ENCODE measurements at places on chromosomes 7 and 10. TPM values are rescaled to one million over a fixed set of nuclear protein-coding genes. Genes with fewer than 3 reads are reported as not detected.

DNA sequence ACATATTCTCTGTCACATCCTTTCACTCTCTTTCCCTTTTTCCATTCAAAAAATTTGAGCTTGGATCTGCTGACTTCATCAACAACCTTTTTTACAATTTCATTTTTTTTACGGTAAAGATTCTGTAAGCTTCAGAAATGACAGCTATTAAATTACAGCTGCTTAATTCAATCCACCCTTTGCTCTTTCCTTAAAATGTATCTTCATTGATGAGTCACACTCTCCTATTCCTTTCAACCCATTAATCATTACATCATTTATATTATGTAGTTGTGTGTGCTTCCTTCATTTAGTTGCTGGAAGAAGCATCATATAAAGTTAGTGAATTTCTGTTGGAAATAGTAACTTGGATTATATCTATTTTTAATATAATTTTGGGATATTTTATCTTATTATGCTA is 67.1 kb upstream of the MAGI2 start:
- DNase-seq: no peak

DNA sequence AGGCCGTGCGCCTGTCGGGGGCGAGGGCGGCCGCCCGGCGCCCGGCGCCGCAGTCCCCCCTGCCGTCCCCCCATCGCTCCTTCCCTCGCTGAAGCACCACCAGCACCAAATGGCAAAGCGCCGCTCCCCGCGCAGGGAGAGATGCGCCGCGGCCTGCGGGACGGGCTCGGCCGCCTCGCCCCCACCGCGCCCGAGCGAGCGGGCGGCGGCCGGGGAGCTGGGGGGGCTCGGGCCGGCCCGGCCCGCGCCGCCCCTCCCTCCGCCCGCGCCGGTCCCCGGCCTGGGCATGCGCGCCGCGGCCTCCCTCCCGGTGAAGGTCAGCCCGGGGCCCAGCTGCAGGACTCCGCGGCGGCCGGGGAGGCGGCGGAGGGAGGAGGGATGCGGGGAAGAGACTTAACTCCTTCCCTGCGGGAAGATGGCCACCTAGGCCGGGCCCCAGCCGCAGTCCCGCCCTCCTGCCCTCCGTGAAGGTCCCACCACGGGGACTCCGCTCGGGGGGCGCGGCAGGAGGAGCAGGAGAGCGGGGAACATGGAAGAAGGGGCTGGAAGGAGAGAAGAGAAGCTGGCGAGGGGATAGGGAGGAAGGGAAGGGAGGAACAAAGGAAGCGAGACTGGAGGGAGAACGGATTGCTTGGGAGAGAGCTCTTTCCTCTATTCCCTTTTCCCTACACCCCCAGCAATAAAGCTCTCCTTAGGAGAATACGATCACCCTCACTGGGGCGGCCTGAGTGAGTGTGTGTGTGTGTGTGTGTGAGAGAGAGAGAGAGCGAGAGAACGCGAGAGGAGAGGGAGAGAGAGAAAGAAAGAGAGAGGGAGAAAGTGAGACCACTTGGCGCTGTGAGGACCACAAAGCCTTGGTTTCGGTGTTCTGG is 3.4 kb upstream of the SMARCD3 start:
- peak; percentile 33 for DNase-seq

GRCh38 chr10:111885046-111885445 is 298.5 kb downstream of the GPAM start:
- no peak for DNase-seq

DNA sequence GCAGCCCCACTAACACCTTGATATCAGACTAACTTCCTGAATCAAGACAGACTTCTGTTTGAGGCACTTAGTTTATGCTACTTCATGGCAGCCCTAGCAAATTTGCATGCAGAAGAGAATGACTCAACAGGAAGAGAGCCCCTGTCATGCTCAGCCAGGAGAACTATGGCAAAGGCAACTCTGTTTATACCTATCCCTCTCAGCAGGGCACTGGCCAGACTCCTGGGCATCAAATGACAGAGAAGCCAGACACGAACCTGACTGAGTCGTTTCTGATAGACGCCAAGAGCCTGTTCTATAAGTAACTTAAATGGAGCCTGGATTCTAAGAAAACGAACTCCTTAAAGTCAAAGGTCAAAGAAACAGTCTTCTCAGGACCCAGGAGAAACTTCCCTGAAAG is 50.9 kb upstream of the UNC5B start:
- DNase-seq: peak; percentile 12

DNA sequence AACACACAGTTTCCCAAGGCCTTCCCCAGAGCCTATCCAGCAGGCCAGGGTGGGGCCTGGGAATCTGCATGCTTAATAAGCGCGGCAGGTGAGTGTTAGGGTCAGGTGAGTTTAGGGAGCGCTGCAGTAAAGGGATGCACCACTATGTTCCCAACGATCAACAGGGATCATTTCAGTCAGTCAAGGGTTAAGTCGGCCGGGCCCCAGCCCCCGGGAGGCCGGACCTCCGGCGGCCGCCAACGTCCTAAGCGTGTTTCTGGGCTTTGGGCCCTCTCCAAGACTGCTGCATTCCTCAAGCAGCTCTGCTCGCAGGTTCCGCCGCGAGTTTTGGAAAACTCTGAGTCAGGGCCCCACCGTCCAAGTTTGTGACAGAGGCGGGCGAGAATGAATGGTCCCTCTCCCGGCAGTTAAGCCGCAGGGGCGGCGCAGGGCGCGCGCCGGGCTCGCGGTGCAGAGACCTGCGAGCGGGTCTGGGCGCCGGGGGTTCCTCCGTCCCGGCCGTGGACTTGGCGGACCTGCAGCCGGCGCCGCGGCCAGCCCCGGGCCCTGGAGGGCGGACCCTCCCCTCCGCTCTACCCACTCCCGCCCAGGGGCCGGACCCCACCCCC is 81.6 kb downstream of the ARHGAP22 start:
- DNase-seq: no peak

Gene FHIP2A
- 25.8 TPM for total RNA-seq

Gene GPR26
- total RNA-seq: not detected

DNA sequence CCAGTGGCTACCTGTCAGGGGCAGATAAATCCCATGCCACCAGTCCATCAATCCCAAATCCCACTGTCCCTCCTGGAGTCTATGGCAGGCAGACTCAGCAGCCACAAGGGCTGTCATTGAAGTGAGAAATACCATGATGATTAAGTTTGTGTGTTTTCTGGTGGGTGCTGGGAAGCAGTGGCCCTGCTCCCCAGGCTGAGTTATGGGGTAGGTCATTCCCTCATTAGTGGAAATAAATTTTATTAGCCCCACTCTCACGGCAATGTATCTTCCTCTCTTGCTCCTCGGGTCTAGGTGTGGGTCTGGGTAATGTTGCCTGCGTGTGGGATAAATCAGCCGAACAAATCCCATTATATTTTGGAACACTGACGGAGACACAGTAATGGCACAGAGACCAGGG is 76.8 kb downstream of the PLXNA4 start:
- no peak for DNase-seq

Gene NME8
- not detected for total RNA-seq

GRCh38 chr10:53690524-53691240 is 918.1 kb upstream of the MBL2 start:
- no peak for DNase-seq

GRCh38 chr7:135375908-135376699 is 133.8 kb downstream of the CNOT4 start:
- DNase-seq: no peak

GRCh38 chr7:148807436-148807835 is 76.7 kb downstream of the EZH2 start:
- DNase-seq: no peak

DNA sequence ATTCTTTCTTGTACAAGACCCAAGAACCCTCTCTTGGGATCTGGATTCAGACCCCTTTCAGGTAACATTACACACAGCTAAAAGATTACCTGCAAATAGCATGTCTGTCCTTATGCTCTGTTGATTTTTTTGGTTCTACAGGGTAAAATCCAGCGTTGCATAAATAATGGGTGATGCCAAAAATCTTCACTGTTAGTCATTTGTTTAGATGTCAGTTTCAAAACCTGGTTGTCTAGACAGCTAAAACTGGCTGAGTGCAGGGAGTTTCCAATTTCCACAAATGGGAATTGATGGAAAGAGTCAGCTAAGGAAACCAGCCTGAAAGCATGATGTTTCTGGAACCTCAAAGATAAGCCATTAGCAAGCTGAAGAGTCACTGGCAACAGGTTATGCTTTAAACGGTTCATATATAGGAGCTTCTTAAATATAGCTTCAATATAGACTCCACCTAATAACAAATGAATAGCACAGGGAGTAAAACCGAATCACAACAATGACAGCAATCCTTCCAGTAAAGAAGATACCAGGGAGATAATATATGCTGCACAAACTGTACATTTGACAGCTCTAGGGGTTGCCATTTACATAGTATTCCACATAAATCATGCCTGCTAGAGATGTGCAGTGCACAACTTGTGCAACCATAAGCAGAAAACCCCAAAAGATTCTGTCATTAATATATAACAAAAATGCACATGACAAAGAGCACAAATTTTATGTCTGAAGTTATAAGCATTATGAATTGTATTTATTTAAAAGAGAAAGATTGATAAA is 20.4 kb downstream of the CCDC71L start:
- DNase-seq: peak; percentile 79

Gene HGF
- not detected for total RNA-seq

GRCh38 chr10:61217851-61218565 is 235.2 kb downstream of the TMEM26 start:
- no peak for DNase-seq

DNA sequence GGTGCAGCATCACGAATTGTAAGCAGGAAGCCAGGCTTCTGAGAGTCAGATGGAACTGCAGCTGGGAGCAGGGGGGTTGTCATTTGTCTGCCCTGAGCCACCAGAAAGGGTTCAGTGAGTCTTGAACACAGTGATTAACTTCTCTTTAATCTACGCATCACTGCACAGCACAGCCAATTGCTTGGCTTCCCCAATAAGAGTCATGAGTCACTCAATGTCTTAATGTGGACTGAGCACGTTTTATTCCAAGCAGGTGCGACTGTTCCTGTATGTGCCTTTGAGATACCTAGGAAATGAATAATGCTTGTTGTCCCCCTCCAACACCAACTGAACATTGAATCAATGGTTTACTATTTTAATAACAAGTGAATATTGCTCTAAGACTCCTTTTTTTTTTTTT is 26.0 kb upstream of the PLEKHA1 start:
- no peak for DNase-seq

DNA sequence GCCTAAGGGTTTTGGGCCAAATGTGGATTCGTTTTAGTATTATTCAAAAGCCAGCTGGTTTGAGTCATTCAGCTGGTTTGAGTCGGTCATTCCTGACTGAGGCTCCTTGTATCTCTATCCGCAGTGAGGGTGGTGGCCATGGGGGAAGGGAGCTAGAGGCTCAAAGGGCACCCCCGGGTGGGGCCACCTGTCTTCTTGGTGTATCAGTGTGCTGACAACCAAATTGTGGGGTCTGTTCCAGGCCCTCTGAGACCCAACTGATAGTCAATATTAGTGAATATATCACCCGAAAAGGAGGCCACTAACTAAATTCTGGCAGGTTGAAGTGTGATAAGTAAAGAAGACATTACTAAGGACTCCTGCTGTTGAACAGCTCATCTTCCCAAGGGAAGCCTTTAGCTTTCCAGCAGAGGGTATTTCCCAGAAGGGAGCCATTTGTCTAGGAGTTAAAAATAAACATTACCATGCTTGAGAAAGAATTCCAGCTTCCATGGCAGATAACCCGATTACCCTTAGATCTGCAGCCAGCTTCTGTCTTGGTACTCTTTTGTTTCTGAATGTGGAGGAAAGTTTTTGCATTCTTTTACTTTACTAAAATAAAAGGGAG is 29.9 kb upstream of the DDX50 start:
- no peak for DNase-seq

Gene CLEC5A
- 0.83 TPM for total RNA-seq

DNA sequence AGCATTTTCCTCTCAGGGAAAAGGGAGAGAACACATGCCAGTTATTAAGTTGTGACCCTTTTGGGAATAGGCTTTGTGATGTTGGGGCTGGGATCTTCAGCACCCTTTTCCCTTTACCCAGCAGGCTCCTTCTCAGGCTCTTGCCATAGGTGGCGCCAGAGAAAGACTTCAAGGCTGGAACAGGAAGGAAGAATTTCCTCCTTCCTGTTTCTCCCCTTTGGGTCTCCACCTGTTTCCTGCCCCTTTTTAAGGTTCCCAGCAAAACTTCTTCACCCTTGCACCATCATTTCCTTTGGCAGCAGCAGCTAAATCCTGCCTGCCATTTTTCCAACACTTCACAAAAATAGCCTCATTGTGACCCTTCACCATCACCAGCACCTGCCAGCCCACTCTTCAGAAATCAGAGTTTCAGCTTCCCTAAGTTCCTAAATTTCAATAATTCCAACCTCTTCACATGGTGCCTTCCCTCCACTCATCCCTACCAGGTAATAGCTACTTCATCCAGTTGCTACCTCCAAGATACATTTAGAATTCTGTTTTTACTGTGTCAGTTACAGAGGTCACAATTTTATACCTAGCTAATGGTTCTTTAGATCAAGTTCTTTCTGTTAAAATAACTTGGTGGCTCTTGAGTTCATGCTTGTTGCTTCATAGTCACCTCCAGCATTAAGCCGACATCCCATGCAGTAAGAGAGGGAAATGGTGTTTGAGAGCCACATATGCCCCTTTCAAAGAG is 22.4 kb upstream of the FOXK1 start:
- no peak for DNase-seq

- DNase-seq: no peak
These were observed 11.3 kb downstream of the JAKMIP3 start for GRCh38 chr10:132077091-132077490.

- peak; percentile 20 for DNase-seq
These were observed 23.6 kb upstream of the ING3 start for GRCh38 chr7:120926943-120927346.

Gene MPP7
- total RNA-seq: 23.0 TPM

Gene SPDYE1
- total RNA-seq: under 0.01 TPM

GRCh38 chr7:104962781-104963180 is 51.2 kb upstream of the KMT2E start:
- peak; percentile 97 for DNase-seq

- no peak for DNase-seq
These were observed 197.6 kb upstream of the ZNF32 start for GRCh38 chr10:43846187-43846680.

Gene PKD1L1
- total RNA-seq: 0.17 TPM

- no peak for DNase-seq
These were observed 27.7 kb upstream of the MICU1 start for GRCh38 chr10:72653383-72654096.

GRCh38 chr10:15169555-15170401 is 1.3 kb upstream of the NMT2 start:
- no peak for DNase-seq

Gene EXOSC1
- 35.8 TPM for total RNA-seq

GRCh38 chr7:43111630-43112458 is 603 bp upstream of the HECW1 start:
- no peak for DNase-seq

Gene C10orf105
- not detected for total RNA-seq

GRCh38 chr10:124125305-124126116 is 32.1 kb upstream of the CHST15 start:
- peak; percentile 57 for DNase-seq

DNA sequence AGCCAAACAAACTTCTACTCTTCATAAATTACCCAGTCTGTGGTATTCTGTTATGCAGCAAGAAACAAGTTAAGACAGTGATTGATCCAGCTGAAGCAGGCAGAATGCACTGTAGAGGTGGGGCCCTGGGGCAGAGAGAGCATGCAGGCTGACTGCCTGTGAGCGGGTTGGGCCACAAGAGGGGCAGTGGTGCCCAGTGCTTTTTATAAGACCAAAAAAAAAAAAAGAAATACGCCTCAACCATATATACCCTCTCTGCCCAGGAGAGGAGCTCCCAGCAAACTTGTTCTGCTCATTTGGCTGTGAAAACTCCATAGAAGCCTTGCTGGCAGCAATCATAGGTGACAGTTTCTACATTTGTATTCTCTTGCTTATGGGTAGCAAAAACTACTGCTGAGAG is 104.7 kb downstream of the SORBS1 start:
- DNase-seq: peak; percentile 69
